ENCODE measurements at places on chromosomes 3 and 15. TPM values are rescaled to one million over a fixed set of nuclear protein-coding genes. Genes with fewer than 3 reads are reported as not detected.

The SRGAP3 gene
- 6.5 TPM for total RNA-seq

The PLSCR2 gene
- total RNA-seq = 0.35 TPM

The C3orf49 gene
- total RNA-seq = not detected

The KIF9 gene
- 4.6 TPM for total RNA-seq

The MST1R gene
- total RNA-seq = 7.5 TPM

The PLCD1 gene
- total RNA-seq = 7.5 TPM

The BTLA gene
- 0.28 TPM for total RNA-seq

The EFCAB12 gene
- 0.74 TPM for total RNA-seq

The TTC23 gene
- 8.3 TPM for total RNA-seq

The GABRG3 gene
- total RNA-seq = not detected

The TAGLN3 gene
- total RNA-seq = 0.28 TPM

The SHC4 gene
- 0.17 TPM for total RNA-seq

The RARRES1 gene
- 24.0 TPM for total RNA-seq

The RGMA gene
- total RNA-seq = 3.8 TPM

The CYP8B1 gene
- not detected for total RNA-seq

The HIGD2B gene
- not detected for total RNA-seq

The LYZL4 gene
- total RNA-seq = not detected

The LRRC3B gene
- not detected for total RNA-seq

The FOXB1 gene
- total RNA-seq = not detected

The TMCO5A gene
- total RNA-seq = not detected

The INTS14 gene
- 12.1 TPM for total RNA-seq

The SEMA5B gene
- 0.52 TPM for total RNA-seq

The C15orf39 gene
- 8.8 TPM for total RNA-seq

The PYGO1 gene
- 1.8 TPM for total RNA-seq
